ENCODE measurements at places on chromosomes 7 and 10.

DNA sequence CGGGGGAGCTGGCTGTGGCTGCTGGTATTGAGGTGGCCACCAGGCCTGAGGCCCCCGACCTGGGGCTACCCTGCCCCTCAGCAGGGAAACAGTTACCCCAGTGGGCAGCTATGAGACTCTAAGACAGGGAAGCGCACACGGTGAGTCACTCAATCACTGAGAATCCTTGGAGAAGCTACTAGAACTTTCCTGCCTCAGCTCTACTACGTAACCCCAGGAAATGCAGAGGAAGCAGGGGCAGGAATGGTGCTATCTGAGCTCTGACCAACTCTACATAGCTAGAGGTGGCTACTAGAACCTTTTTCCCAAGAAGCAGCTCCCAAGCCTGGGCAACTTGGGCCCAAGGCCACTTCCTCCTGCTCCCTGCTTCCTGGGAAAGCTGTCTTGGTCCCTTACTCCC, 11.8 kb downstream of the DNAJB12 start:
- DNase-seq: no peak

GRCh38 chr7:102122026-102122425, 164.6 kb upstream of the SH2B2 start:
- DNase-seq: peak; percentile 18

DNA sequence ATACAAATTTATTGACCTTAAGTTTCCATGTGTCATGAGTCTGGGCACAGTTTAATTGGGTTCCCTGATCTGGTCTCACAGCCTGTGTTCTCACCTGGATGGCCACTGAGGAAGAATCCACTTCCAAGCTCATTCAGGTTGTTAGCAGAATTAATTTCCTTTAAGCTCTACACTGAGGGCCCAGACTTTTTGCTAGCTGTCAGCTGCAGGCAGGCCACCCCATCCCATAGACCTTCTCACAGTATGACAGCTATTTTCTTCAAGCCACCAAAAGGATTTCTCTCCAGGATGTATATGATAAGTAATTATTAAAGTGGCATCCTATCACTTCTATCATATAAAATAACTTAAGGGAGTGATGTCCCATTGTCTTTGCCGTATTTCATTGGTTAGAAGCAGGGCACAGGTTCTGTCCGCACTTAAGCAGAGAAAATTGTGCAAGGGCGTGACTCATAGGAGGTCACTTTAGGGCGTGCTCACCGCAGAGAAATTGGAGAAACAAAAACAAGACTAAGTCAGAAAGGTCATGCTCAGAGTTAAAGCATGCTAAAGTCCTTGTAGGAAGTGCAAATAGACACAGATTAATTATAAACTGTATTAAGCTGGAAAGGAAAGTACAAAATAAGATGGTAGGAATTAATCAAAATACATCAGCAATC, 109.9 kb downstream of the AHR start:
- DNase-seq: peak; percentile 99

- no peak for DNase-seq
Measured at GRCh38 chr7:17289074-17289645, 9.3 kb upstream of the AHR start.

DNA sequence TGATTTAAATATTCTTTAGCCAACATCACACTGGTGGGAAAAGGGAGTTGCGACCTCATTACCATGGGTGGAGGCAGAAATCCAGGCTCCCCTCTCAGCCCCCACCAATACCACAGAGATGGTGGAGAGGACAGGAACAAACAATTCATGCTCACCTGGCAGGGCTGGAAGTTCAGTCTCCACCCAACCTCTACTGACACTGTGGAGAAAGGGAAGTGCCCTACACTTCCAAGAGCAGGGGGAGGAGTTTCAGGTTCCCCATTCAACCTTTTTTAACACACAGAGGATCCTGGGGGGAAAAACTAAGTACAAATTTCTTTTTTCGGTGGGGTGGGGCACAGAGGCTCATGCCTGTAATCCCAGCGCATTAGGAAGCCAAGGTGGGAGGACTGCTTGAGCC, 210.1 kb upstream of the KCTD7 start:
- DNase-seq: no peak

DNA sequence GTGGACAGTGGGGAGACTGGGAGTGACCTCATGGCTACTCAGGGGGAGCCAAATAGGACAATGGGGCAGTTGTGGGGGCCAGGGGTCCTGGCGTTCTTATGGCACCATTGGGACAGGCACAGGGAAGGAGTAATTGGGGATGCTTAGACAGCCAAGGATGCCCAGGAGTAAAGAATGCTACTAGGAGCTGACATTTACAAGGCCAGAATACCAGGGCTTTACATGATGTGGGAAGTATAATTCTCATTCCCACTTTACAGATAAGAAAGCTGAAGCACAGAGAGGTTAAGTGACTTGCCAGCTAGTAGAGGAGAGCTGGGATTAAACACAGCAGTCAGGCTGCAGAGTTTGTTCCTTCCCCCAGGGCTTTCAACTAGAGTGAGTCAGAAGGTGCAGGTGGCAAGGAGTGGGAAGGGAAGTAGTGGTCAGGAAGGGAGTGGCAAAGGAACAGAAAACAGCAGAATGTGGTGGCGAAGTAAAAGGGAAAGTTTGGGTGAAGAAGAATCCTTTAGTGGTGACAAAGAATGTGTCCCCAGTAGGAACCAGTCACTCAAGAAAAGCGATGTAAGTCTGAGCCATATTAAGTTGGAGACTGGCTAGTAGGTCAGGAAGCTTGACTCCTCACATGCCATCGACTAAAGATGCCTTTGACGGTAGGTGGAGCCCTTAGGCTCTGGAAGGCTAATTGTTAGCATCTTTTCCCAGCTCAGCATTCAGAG, 32.8 kb downstream of the CPVL start:
- DNase-seq: peak; percentile 68

GRCh38 chr10:11045995-11046775, 28.5 kb downstream of the CELF2 start:
- DNase-seq: no peak

DNA sequence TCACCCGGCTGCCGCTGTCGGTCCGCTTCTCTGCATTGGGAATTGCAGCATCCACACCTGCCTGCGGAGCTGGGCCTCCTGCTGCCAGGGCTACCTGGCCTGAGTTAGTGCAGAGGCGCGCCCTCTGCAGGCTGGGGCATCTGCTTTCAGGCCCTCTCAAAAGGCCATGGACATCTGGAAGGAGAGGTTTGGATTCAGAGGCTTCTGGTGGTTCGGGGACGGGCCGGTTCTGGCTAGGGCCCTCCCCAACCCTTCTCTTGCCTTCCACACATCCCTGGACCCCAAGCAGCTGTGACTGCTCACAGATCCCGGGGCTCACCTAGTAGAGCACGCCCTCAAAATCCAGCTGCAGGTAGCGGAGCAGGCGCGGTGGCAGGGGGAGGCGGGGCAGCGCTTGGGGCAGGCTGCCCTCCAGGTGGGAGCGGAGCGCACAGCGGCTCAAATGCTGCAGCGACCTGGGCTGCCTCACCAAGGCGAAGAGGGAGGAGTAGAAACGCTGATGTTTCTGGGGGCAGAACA, 8.4 kb upstream of the GBX1 start:
- no peak for DNase-seq

DNA sequence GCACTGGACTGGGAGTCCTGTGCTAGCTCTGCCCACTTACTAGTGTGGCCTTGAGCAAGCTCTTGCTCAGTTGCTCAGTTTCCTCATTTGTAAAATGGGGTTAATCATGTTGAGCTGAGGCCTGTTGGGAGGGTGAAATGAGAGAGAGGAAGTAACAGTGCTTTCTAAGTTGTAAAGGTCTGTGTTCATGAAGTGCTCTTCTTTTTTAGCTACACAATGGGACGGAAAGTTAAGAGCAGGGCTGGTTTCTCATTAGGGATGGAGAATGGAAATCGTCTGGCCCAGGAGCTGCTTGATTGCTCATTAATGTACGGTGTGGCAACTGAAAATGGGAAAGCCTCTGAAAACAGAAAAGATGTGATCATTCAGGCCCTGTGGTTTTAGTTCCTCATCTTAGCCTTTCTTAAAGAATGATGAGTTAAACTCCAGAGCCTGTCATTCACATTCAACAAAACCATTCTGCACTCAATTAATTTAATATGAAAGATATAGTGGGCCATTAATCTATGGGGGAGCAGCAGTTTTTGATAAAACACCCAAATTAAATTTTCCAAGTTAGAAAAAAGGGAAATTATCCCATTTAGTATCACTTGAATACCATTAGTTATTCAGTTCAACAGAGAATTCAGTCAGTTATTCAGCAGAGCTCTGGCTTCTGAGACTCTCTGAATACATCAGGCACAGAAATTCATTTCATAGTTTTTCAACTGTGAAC, 60.5 kb downstream of the SH2D4B start:
- DNase-seq: no peak

DNA sequence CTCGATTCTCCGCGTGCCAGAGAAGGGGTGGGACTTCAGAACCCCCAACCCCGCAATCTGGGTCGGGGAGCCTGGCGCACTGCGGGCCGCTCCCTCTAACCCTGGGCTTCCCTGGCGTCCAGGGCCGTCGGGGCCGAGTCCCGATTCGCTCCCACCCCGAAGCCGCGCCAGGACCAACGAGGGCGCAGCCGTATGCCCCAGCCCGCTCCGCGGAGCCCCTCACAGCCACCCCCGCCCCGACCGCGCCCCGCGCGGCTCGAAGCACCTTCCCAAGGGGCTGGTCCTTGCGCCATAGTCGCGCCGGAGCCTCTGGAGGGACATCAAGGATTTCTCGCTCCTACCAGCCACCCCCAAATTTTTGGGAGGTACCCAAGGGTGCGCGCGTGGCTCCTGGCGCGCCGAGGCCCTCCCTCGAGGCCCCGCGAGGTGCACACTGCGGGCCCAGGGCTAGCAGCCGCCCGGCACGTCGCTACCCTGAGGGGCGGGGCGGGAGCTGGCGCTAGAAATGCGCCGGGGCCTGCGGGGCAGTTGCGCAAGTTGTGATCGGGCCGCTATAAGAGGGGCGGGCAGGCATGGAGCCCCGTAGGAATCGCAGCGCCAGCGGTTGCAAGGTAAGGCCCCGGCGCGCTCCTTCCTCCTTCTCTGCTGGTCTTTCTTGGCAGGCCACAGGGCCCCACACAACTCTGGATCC, at the start of gene LEP:
Gene LEP, plus strand, starts transcription at position 583 of the 691 bp plus-strand sequence. CDS start 10,741 bp downstream, outside the sequence.
- DNase-seq: no peak

GRCh38 chr7:74544706-74545469, 91.2 kb downstream of the GTF2IRD1 start:
- DNase-seq: no peak

- DNase-seq: peak; percentile 18
Measured at GRCh38 chr7:21996641-21997040, 50.9 kb upstream of the CDCA7L start.

GRCh38 chr10:60282771-60283353, 106.8 kb downstream of the ANK3 start:
- DNase-seq: peak; percentile 18

- no peak for DNase-seq
Measured at GRCh38 chr7:46357290-46357689, 436.2 kb upstream of the IGFBP3 start.

- DNase-seq: no peak
Measured at GRCh38 chr7:128366300-128366699, 4.8 kb upstream of the PRRT4 start.

DNA sequence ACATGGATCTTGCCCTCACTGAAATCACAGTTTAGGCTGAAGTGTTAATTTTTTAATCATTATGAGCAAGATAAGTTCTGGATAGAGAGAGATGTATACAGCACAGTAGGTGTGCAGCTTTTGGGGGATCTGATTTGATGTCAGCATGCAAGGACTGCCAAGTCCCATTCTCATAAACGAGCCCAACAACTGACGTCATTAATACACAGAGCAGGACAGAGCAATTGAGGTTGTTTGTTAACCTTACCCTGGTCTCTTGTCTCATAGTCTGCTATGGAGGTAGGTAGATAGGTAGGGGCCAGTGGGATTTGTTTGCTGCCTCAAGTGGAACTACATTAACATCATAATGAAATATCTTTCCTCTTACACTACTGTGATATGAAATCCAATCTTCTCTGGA, 8.6 kb upstream of the TMEM229A start:
- DNase-seq: no peak

- no peak for DNase-seq
Measured at GRCh38 chr10:91536733-91537132, 96.1 kb downstream of the PPP1R3C start.

DNA sequence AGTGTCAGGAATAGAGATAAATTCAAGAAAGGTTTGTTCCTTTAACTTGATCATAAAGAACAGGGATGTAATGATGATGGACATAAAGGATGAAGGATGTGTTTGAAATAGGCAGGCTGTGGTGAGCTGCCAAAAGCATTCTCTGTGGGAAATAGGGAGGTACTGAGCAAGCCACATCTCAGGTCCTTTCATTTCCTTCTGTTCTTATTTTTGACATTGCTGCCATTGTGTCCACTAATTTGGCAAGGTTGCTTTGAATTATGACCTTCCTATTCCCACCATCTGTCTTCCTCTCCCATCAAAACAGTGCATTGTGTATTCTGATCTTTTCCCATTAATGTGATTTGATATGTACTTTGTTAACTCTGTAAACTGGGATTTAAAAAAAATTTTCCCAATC, 9.4 kb downstream of the SCRN1 start:
- DNase-seq: no peak

- no peak for DNase-seq
Measured at GRCh38 chr7:111749625-111750024, 187.3 kb upstream of the IMMP2L start.

GRCh38 chr10:89550509-89550908, 15.1 kb upstream of the SLC16A12 start:
- peak; percentile 59 for DNase-seq

DNA sequence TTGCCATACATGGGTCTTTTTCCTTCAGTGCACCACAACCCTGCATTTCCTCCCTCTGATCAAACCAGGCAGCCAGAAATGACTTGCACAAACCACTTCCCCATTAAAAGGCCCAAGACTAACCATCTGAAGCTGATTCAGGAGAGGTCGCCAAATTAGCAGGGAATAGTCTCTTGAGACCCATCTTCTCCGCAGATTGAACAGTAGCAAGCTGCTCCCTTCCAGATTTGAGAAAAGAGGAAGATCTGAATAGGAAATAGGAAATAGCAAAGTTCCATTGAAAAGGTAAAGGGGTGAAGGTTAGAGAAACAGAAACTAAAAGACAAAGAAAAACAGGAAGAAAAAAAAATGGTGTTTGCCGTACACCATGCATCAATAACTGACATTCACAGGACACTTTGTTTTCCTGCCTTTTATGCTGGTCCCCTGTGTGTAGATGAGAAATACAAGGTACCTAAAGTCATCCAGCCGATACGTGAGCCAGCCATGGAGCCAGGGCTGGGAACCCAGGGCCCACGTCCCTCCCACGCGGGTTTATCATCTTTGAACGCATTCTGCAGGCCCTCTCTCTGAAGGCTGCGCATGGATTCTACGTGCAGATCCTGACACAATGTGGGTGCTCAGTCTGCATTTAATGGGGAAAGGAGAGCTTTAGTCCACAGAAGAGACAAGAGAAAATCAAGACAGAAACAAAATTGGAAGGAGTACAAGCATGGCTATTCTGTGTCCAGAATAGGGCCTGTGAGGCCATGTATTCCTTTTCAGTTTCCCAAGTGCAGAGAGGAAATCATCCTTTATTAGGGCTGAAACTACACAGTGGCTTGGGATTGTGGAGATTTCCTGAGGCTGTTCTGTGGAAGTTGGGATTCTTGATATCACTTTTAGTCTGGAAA, 268.4 kb upstream of the NPVF start:
- no peak for DNase-seq

- no peak for DNase-seq
Measured at GRCh38 chr7:123749537-123749857, 694 bp upstream of the WASL start.

Measured in NCI-H226 (cell line).